ENCODE measurements at places on chromosomes 7 and 10. TPM values are rescaled to one million over a fixed set of nuclear protein-coding genes. Genes with fewer than 3 reads are reported as not detected.

Gene LFNG
- 34.2 TPM for total RNA-seq

Gene MEPCE
- total RNA-seq = 55.8 TPM

Gene MAT1A
- total RNA-seq = not detected

Gene C7orf33
- total RNA-seq = not detected

Gene ITPRID1
- not detected for total RNA-seq

Gene EPHA1
- 0.09 TPM for total RNA-seq

Measured in activated CD4-positive, alpha-beta T cell treated with anti-CD3 and anti-CD28 coated beads, Interleukin-2, amount 10 ng/mL, durations not matched to agents 24 days and 14 days (primary cell).